ENCODE measurements at places on chromosomes 1 and 21. TPM values are rescaled to one million over a fixed set of nuclear protein-coding genes. Genes with fewer than 3 reads are reported as not detected.

DNA sequence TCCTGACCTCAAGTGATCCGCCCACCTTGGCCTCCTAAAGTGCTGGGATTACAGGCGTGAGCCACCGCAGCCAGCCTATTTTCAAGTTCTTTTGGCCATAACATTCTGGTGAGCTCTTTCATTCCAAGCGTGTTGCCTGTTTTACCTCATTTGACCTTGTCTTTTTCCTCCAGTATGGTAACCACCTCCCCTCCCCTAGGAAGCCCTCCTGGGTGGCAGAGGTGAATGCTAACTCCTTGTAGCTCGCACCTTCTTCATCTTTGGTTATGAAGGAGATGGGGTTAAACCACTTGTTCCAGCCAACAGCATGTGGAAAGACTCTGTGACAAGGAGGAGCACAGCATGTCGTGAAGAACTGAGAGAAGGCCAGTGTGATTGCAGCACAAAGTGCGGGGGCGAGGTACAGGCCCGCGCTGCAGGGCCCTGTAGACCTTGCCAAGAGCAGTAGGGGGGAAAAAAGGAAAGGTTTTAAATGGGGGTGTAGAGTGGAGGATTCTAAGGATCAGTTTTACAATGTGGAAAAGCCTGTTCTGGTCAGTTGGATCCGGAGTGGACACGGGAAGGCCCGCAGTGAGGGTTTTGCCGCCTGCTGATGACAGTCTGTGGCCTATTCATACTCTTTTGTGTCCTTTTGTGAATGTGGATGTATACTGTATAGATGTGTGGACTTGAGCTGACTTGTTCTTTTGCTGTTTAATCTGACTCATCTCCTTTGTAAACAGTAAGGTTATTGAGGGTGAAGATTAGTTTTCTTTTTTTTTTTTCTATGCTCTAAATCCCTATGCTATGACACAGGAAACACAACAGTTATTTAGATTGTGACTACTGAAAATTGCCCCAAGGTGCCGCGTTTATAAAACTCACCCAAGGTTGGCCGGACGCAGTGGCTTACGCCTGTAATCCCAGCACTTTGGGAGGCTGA, 7.5 kb upstream of the ZNF436 start:
- H3K4me1 ChIP-seq = peaks cover 26% of the 10 kb centered on the region
- H3K27me3 ChIP-seq = no peaks in the 10 kb centered on the region
- H3K36me3 ChIP-seq = no peaks in the 10 kb centered on the region

GRCh38 chr21:35120631-35121180, 71.6 kb upstream of the RUNX1 start:
- no peak overlapping the region for H3K4me3 ChIP-seq
- H3K36me3 ChIP-seq = no peaks in the 10 kb centered on the region
- H3K27me3 ChIP-seq = no peaks in the 10 kb centered on the region

The FCRL4 gene
- not detected for total RNA-seq

- H3K4me1 ChIP-seq = no peaks in the 10 kb centered on the region
- H3K4me3 ChIP-seq = no peak overlapping the region
- peaks cover 8% of the 10 kb centered on the region for H3K27me3 ChIP-seq
- DNase-seq = no peak
Observed at GRCh38 chr1:157399984-157400382, 152.3 kb downstream of the FCRL5 start.

GRCh38 chr1:228469413-228470162, 17.6 kb upstream of the RNF187 start:
- peaks cover 5% of the 10 kb centered on the region for H3K27me3 ChIP-seq
- no peak overlapping the region for H3K4me3 ChIP-seq
- no peak for DNase-seq
- H3K27ac ChIP-seq = no peak overlapping the region
- H3K4me1 ChIP-seq = 0 out of 2 replicates have a peak, but pooled peaks cover 3% of the 10 kb centered on the region
- no peaks in the 10 kb centered on the region for H3K36me3 ChIP-seq

DNA sequence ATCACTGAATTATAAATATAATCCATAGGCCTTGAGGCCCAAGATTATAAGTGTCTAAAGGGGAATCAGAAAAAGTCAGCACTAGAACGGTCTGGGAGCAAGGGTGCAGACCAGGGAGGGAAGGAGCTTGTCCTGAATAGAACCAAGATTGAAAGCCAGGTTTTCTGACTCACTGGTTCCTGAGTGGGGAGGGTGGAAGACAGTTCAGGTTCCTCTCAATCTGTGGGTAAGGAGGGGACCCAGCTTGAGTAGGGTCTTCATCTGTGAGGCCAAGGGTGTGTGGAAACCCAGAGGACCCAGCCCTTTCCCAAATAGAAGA, 842 bp downstream of the LENEP start:
- peak overlapping the region; percentile 48 for H3K27ac ChIP-seq
- DNase-seq = no peak
- no peaks in the 10 kb centered on the region for H3K27me3 ChIP-seq
- H3K4me1 ChIP-seq = peaks cover 8% of the 10 kb centered on the region
- peaks cover 4% of the 10 kb centered on the region for H3K36me3 ChIP-seq
- no peak overlapping the region for H3K4me3 ChIP-seq

The NRAS gene
- total RNA-seq = 50.2 TPM

DNA sequence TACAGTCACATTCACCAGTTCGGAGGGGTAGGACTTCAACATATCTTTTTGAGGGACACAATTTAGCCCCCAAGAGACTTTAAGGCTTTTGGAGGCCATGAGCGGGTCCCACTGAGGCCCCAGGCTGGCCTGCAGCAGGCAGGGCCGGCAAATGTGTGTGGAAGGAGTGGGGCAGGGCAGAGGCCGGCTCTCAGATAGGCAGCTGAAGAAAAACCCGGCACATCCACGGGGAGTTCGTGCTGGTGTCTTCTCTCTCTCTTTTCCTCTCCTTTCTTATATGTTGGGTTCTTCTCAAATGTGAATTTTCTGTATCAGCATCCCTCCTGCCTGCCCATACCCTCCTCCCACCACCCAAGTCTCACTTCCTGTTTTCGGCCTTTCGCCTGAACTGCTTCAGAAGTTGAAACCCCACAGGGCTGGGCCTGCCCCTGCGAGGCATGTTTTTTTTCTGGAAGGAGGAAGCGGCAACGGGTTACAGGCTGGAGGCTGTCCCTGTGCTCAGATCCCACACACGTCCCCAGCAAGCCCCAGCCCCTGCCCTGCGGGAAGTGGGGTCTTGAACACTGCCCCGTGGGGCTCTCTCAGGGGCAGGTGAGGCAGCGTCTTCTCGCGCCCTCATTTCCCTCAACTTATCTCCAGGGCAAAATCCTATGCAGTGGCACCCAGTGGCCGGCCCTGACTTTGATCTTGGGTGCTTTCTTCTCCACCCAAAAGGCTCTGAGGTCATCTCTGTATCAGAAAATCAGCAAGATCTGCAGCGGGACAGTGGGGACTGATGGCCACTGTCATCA, 9.7 kb upstream of the UMODL1 start:
- DNase-seq = no peak
- H3K4me3 ChIP-seq = no peak overlapping the region
- no peaks in the 10 kb centered on the region for H3K27me3 ChIP-seq
- no peaks in the 10 kb centered on the region for H3K4me1 ChIP-seq
- H3K36me3 ChIP-seq = no peaks in the 10 kb centered on the region

GRCh38 chr1:227449051-227449450, 114.3 kb upstream of the ZNF678 start:
- DNase-seq = no peak
- peaks cover 2% of the 10 kb centered on the region for H3K27me3 ChIP-seq
- no peaks in the 10 kb centered on the region for H3K36me3 ChIP-seq
- H3K27ac ChIP-seq = no peak overlapping the region
- H3K4me1 ChIP-seq = no peaks in the 10 kb centered on the region

The CCDC185 gene
- total RNA-seq = not detected

DNA sequence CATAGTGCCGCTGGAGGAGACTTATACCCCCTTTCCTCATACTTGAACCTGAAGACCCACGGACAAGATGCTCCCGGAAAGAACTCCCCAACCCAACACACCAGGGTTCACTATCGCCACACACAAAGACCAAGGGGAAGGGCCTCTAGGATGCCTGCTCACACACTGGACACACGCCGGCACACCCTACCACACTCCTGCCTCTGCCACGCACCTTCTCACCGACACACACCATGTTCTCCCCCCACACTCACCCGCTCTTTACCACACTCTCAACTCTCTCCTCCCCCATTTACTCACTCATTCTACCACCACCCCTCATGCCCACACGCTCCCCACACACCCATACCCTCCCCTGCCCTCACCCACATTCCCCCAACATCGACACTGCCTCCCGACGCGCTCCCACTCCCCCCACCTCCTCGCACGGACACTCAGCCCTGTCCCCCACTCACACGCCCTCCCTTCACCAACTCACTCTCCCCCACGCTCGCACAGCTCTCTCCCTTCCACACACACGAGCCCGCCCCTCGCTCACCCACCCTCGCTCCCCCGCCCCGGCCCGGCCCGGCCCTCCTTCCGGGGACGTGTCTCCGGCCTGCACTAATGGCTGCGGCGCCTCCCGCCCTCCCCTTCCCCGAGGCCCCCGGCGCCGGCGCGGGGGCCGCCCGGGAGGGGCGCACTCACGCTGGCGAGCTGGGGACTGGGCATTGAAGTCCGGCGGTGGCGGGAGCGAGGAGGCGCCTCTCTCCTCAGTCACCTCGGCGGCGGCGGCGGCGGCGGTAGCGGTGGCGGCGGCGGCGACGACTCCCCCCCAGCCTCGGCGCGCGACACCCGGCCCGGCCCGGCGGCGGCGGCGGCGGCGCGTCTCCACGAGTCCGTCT, 626 bp downstream of the PTP4A2 start:
- H3K36me3 ChIP-seq = no peaks in the 10 kb centered on the region
- peak overlapping the region; percentile 90 for H3K27ac ChIP-seq
- peaks cover 56% of the 10 kb centered on the region for H3K4me1 ChIP-seq
- H3K27me3 ChIP-seq = no peaks in the 10 kb centered on the region
- DNase-seq = no peak

The RNU11 gene
- total RNA-seq = not detected

The OVAAL gene
- total RNA-seq = not detected

GRCh38 chr1:34425785-34426184, 249.1 kb downstream of the C1orf94 start:
- DNase-seq = no peak
- no peak overlapping the region for H3K27ac ChIP-seq
- no peaks in the 10 kb centered on the region for H3K4me1 ChIP-seq

The PLD5 gene
- total RNA-seq = not detected

DNA sequence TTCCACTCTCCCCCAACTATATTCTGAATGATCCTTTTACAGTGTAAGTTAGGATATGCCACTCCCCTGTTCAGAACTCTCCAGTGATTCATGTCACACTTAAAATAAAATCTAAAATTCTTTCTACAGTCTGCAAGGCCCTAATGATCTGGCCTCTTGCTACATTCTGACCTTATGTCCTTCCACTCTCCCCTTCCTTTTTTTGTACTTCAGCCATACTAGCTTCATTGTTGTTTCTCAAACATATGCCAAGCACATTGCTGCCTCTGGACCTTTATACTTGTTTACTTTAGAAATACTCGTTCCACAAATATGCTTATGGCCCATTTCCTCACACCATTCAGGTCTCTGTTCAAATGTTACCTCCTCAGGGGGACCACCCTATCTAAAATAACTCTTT, 14.8 kb upstream of the PSMA5 start:
- H3K36me3 ChIP-seq = no peaks in the 10 kb centered on the region
- no peak overlapping the region for H3K4me3 ChIP-seq
- H3K27ac ChIP-seq = no peak overlapping the region
- peaks cover 12% of the 10 kb centered on the region for H3K27me3 ChIP-seq

The OPTC gene
- total RNA-seq = not detected

The ARV1 gene
- 25.9 TPM for total RNA-seq

DNA sequence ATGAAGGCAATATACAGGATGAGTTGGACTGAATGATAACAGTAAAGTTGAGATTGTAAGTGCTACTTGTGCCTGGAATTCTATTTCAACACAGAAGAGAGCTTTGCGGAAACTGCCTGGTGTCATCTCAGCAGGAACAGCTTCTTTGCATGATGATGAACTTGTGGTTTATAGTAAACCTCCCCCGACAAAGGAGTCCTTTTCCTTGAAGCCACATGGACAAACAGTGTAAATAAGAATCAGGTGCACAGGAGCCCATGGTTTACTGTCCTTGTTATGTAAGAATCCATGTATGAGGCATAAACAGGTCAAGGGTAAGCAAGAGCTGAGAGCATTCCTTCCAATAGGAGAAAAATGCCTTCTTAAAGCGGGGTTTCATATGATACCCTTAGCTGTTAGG, 66.2 kb downstream of the PCNX2 start:
- H3K27me3 ChIP-seq = no peaks in the 10 kb centered on the region
- DNase-seq = no peak
- H3K27ac ChIP-seq = no peak overlapping the region
- no peaks in the 10 kb centered on the region for H3K4me1 ChIP-seq

The CSTB gene
- total RNA-seq = 72.5 TPM

DNA sequence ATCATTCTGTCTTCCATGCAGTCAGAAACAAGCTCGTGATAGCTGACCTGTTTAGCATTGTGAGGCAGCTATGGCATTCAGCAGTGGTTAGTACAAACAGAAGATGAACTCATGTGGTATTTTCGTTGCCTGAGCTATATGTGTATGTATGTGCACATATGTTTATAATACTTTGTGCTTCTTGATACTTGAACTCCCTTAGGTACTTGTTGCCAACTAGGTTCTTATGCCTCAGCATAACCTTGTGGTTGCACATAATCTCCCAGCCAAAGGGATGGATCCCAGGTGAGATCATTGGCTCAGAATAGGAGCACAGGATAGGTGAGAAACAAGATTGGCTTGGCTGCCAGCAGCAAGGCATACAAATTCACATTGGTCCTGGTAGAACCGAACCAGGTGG, 86.1 kb downstream of the VPS26C start:
- H3K27me3 ChIP-seq = no peaks in the 10 kb centered on the region
- no peak overlapping the region for H3K4me3 ChIP-seq
- peaks cover 5% of the 10 kb centered on the region for H3K36me3 ChIP-seq
- no peaks in the 10 kb centered on the region for H3K4me1 ChIP-seq

GRCh38 chr1:222165629-222166028, 382.3 kb downstream of the HHIPL2 start:
- H3K36me3 ChIP-seq = no peaks in the 10 kb centered on the region
- H3K4me3 ChIP-seq = no peak overlapping the region
- no peak overlapping the region for H3K27ac ChIP-seq
- H3K4me1 ChIP-seq = no peaks in the 10 kb centered on the region
- H3K27me3 ChIP-seq = no peaks in the 10 kb centered on the region

The C1QA gene
- 0.41 TPM for total RNA-seq

GRCh38 chr1:99227056-99227897, 37.0 kb upstream of the PLPPR4 start:
- H3K4me1 ChIP-seq = no peaks in the 10 kb centered on the region
- no peak for DNase-seq
- H3K27ac ChIP-seq = no peak overlapping the region
- H3K4me3 ChIP-seq = no peak overlapping the region
- no peaks in the 10 kb centered on the region for H3K27me3 ChIP-seq

The VHLL gene
- 0.28 TPM for total RNA-seq

All from Panc1 (cell line).